ENCODE measurements at places on chromosomes 5 and 9.

- no peak for DNase-seq
These were observed 42.3 kb downstream of the PLPP1 start for GRCh38 chr5:55492449-55492848.

GRCh38 chr5:71748360-71748759, 29.3 kb downstream of the CARTPT start:
- DNase-seq = no peak

DNA sequence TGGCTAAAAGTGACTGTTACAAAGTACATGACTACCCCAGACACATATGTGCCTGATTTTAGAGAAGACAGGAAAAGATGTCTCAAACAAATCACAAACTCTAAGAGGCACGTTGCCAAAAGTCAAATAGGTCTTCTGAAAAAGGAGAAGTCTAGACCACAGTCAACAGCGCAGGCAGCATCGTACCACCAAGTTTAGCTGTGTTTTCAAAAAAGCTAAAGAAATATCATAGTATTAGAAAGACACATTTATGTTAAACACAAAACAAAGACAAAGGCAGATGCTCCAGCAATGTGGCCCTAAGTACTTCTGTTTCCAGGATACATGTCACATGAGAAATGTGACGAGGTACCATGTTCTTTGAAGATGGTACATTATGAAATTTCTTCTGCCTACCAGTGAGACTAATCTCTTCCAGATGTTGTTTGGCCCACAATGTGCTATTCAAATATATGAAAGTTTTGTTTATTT, 43.5 kb downstream of the LPAR1 start:
- no peak for DNase-seq

DNA sequence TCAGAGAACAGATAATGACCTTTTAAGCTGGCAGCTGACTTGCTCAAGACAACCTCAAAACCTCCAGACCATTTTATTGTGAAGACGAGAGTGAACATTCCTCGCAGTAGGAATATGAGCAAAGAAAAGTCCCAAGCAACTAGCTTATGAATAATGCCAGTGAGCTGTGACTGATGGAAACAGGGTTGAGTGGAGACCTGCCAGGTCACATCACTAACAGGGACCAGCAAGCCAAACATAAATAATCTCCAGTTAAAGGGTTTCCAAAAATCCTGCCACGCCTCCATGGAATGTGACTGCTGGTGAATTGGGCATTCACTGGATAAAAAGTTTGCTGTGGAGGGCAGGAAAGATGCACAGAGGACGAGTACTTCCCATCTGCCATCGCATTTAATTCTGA, 185.4 kb downstream of the CRB2 start:
- no peak for DNase-seq

GRCh38 chr9:100933656-100934055, 94.9 kb upstream of the PLPPR1 start:
- no peak for DNase-seq

GRCh38 chr5:171470420-171470819, 51.0 kb downstream of the FGF18 start:
- no peak for DNase-seq

DNA sequence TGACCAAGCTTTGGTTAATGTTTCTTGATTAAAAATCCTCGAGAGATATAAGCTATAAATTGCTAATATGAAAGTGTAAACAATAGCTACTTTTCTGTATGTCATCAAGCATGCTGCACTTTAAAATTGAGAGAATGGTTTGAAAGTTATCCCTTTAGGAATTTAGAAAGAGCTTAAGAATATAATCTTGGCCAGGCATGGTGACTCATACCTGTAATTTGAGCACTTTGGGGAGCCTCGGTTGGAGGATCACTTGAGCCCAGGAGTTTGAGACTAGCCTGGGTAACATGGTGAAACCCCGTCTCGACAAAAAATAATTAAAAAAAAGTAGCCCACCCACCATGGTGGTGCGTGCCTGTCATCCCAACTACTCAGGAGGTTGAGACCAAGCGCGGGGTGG, 12.2 kb upstream of the MROH2B start:
- DNase-seq = no peak

Measured in bone marrow (tissue), 2 donors.